CMK (cell line): ENCODE measurements at places on chromosomes 5 and 9.

DNA sequence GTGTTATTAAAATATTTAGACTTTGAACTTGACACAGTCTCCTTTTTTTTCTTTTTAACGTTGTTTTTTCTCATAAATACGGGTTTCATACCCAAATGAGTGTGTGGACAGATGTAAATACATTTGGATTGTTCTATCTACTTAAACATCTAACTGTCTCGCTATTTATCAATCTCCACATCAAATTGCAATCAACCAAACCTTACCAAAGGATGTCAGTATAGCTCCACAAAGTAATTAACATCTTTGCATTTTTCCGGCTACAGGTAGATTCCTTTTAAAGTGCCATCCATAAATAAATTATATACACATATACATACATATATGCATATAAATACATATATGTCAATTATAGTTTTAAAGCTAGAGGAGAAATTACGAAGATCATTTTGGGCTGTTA, 705 bp upstream of the CDH10 start:
- no peak for DNase-seq

GRCh38 chr5:159533197-159533596, 202.9 kb upstream of the IL12B start:
- DNase-seq: no peak

- no peak for DNase-seq
These were observed 187.4 kb downstream of the ERCC6L2 start for GRCh38 chr9:96062854-96063253.

- no peak for DNase-seq
These were observed 1.7 kb downstream of the FST start for GRCh38 chr5:53481887-53482716.

DNA sequence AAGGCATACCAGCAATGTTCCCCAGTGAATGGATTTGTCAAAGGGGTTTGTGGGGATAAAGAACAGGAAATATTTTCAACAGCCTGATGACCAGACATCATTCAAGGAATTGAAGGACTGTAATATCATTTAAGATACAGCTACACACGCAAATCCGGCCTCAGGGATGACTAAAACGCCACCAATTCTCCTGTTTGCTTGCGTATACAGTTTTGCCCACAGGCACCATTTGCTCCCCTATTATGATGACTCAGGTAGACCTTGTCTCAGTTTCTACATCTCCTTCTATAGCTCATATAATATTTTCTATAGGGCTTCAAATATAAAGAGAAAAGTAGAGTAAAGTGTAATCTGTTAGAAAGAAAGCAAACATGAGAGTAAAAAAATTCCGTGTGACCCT, 29.7 kb upstream of the ITGA1 start:
- no peak for DNase-seq

DNA sequence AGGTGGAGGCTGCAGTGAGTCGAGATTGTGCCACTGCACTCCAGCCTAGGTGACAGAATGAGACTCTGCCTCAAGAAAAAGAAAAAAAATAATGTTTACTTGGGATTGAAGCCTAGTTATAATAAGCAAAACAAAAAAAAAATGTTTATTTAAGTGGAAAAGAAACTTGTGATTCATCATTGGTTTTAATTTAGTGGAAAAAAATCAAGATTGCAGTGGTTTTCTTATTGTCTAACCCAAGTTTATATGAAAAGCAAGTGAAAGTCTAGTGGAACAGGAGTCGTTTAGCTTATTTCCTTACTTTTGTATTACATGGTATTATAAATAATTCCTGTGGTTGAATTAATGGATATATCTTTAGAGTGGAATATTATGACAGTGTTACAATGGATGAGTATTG, 8.4 kb downstream of the CNOT8 start:
- DNase-seq: no peak

- no peak for DNase-seq
These were observed 141.5 kb downstream of the FSTL4 start for GRCh38 chr5:133470841-133471240.

DNA sequence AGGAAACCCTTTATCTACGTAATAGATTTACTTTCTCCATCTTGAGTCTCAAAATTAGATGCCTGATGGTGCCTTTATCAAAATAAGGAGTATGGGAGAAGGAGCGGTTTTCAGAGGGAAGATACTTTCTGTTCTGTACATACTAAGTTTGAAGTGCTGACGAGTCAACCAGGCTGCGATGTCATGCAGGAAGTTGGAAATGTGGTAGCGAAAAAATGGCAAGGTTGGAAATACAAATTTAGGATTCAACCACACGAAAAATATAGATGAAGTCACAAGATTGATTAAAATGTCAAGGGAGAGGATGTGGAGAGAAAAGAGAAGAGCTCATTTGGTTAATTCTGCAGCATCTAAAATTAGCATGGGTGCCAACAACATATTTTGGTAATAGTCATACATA, 129.5 kb downstream of the FOXD1 start:
- no peak for DNase-seq

DNA sequence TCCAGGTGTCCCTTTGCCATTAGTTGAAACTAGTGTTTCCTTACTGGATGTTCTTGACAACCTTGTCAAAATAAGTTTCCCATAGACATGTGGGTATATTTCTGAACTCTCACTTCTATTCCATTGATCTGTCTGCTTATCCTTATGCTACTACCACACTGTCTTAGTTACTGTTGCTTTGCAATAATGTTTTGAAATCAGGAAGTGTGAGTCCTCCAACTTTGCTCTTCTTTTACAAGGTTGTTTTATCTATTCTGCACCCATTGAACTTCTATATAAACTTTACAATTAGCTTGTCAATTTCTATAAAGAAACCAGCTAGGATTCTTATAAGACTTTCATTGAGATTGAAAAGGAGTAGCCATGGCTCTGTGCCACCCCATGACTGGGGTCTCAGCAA, 24.3 kb downstream of the CD14 start:
- DNase-seq: no peak

DNA sequence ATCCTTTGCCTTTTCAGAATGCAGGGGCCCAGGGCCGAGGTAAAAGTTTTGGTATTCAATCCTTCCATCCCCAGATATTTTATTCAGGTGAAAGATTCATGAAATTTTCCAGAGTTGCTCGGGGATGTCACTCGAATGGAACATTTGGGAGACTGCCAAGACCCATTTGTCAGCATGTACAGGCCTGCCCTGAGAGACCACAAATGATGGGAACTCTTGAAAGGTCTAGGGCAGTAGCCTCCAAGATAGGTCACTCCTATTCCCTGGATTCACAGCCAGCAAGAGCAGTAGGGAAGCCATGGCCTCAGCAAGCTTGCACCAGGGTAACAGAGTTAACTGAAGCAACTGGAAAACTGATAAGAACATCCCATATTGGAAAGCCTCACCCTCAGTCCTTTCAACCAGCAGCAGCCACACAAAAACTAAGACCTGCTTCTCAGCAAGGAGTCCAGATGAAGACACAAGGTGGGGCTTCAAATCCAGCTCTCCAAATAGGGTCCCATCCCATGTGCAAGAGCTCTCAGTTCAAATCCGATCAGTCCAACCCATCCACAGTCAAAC, 12.5 kb downstream of the CARD6 start:
- DNase-seq: no peak
